HAP-1 (cell line): ENCODE measurements at places on chromosomes 1 and 21.
A peak's percentile ranks its signal among the peaks of the same experiment; 100 is the strongest.

DNA sequence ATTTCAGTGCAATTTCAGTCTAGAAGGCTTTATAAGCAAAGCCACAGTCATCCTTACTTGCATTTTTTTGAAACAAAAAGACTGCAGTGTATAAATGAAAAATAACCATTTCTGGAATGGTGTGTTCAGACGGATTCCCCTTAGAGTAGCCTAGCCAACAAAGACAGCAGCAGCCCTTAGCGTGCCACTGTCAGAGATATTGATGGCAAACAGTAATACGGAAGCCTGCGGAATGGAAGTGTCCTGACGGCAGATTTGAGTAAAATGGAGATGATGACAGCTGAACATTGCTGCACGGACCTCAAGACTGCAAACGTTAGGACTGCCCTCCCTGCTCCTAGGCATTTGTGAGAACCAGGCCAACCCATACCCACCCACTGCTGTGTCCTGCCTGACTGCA, 54.7 kb downstream of the PDE9A start:
- no peak for DNase-seq

- DNase-seq, result peak; percentile 57
These were observed 407 bp downstream of the WNT4 start for GRCh38 chr1:22142315-22143064.

DNA sequence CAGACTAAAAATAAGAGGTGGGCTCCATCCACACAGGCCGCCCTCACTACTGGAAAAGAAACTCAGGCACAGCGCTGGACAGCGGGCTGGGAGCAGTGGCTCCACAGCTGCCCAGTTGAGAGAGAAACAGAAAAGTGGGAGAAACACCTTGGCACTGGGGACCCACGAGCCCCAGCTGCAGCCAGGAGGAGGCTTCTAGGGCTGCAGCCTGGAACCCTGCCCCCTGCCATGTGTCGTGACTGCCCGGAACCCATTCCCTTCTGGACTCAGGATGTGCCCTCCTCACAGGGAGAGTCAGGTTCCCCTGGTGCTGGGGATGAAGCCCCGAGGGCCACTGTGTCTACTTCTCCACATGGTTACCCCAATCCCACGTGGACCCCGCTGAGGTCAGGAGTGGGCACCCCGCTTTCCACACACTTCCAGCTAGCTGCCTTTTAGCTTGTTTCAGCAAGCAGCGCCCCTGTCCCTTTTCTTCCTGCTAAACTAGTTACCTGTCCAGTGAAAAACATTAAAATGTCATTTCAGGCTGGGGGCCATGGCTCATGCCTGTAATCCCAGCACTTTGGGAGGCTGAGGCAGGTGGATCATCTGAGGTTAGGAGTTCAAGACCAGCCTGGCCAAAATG, 35.9 kb downstream of the PARP1 start:
- no peak for DNase-seq

GRCh38 chr1:222347627-222348026, 200.3 kb downstream of the HHIPL2 start:
- no peak for DNase-seq

- no peak for DNase-seq
These were observed 56.0 kb downstream of the LHX9 start for GRCh38 chr1:197973206-197973605.

- DNase-seq, result no peak
These were observed 548 bp downstream of the B3GALT5 start for GRCh38 chr21:39613041-39613934.

- no peak for DNase-seq
These were observed 131.2 kb downstream of the PIK3R3 start for GRCh38 chr1:46001081-46001785.

DNA sequence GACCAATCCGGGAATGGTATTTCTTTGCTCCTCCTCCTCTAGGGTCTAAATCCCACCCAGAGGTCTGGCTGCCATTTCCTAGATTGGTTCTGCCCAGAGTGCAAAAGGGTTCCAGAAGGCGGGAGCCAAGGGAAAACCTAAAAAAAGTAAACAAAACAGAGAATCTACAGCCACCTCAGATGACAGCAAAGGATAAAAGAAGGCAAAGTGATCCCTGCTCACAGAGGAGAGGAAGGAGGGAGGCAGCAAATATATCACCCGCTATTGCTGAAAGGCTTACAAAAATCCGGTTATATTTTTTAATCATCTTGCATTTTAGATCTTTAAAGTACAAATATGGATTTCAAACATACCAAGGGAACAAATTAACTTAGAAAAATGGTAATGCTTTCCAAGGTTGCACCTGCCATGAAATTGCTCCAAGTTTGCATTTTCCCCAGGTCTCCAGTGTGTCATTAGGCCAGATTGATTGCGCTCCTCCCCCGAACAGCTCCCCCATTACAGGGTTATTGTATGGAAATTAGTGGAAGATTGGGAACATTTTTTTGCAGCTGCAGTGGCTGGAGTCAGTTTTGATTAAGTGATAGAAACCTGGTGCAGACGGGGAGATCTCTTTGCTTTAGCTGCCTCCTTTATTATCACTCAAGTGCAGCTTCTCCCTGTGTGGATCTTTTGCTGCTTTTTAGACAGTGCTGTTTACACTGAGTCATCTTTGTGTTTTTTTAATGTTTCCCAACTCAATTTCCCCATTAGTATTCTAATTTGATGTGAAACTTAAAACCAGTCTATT, 280.5 kb upstream of the CAMK1G start:
- DNase-seq, result no peak

- DNase-seq, result no peak
These were observed 166.3 kb downstream of the BARHL2 start for GRCh38 chr1:90550626-90551406.

DNA sequence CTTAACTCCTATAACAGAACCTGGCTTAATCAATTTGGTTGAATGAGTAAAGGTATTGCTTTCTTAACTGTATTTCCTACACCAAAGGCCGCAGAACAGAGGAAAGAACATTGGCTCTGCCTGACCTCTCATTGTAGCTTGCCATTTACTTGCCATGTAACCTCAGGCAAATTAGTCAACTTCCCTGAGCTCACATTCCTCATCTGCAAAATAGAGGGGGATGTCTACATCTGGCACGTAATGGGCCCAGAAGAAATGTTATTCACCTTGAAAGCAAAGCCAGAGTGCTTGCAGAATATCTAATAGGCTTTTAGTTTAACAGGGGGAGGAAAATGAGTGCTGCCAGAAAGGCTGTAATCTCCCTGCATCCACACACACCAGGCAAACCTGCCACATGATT, 44.3 kb downstream of the LAMC2 start:
- DNase-seq, result no peak

DNA sequence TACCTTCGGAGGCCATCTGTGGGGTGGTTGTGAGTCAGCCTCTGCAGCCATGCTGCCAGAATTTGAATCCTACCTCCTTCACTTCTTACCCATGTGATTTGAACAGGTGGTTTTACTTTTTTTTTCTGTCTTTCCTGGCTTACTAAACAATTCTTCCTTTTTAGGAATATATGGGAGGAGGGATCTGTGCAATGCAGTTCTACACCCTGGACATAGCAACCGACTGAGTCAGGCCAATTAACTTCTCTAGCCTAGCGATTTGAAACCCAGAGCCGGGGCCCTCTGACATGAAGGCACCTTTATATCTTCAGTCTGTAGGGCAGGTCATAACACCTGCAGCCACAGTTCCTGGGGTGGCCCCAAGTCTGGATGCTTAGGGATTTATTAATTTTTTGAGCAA, 83.6 kb downstream of the ST6GALNAC3 start:
- DNase-seq, result no peak

DNA sequence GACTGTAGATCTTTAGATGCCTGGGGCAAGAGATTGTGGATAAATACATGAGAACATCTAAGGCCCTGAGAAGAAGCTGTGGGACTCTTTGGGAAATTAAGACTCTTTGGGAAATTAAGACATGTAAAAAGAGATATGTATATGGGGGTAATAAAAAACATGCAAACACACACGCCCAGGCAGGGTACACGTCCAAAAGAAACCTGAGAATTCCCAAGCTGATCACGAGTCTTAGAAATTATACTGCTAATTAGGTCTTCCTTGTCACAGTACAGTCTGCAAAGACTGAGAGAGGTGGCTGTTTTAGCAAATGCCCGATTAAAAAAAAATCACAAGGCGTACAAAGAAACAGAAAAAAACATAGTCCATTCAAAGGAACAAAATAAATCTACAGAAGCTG, 39.3 kb upstream of the ERO1B start:
- DNase-seq, result no peak

DNA sequence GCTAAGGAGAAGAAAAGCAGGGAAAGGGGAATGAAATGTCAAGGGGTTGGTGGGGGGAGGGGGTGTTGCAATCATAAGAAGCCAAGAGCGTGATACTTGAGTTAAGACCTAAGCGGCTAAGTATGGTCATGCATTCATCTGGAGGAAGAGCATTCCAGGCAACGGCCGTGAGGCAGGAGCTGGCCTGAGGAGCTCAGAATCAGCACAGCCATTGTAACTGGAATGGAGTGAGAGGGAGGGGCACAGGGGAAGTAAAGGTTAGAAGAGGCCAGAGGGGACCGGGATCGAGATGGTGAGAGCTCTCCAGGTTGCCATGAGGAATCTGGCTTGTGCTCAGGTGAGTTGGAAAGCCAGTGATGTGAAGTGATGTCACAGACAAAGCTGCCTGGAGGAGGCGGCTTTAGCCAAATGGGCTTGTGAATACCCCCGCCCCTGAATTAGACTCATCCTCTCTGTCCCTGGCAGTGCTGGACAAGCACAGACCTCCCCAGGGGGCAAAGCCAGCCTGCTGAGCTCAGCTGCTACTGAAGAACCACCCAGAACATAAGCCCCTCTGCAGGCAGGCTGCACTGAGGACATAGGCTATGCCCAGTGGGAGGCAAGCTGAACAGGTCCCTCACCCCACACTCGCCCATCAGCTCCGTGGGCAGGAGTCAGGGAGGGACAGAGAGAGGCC, 61.1 kb upstream of the LAPTM5 start:
- no peak for DNase-seq

GRCh38 chr1:181714428-181714827, 231.1 kb downstream of the CACNA1E start:
- DNase-seq, result peak; percentile 3

GRCh38 chr1:12014141-12014991, 4.9 kb upstream of the MIIP start:
- no peak for DNase-seq

GRCh38 chr1:160467576-160467975, 55.5 kb downstream of the SLAMF6 start:
- no peak for DNase-seq

DNA sequence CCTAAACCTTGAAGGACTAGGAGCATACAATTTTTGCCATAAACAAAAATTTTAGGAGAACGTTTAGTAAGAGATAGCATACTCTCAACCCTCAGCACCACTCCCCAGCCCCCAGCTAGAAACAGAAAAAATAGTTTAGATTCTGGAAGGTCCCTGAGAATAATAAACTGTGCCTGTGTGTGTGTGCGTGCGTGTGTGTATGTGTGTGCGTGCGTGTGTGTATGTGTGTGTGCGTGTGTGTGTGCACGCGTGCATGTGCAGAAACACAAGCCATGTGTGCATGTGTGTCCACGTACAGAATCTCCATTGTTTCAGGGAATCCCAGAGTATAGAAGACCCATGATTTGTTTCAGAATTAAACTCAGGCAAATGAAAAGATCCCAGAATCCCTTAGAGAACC, 62.6 kb downstream of the CASQ2 start:
- no peak for DNase-seq

- DNase-seq, result peak; percentile 68
These were observed 21.4 kb downstream of the SEC16B start for GRCh38 chr1:177948336-177948972.

- no peak for DNase-seq
These were observed 15.3 kb upstream of the SSX2IP start for GRCh38 chr1:84705513-84705912.

GRCh38 chr1:226406401-226406881, 1.5 kb downstream of the PARP1 start:
- no peak for DNase-seq

- DNase-seq, result peak; percentile 47
These were observed 5.1 kb downstream of the TNFRSF8 start for GRCh38 chr1:12067900-12068821.

GRCh38 chr1:213759359-213760181, 228.2 kb upstream of the PROX1 start:
- DNase-seq, result no peak

DNA sequence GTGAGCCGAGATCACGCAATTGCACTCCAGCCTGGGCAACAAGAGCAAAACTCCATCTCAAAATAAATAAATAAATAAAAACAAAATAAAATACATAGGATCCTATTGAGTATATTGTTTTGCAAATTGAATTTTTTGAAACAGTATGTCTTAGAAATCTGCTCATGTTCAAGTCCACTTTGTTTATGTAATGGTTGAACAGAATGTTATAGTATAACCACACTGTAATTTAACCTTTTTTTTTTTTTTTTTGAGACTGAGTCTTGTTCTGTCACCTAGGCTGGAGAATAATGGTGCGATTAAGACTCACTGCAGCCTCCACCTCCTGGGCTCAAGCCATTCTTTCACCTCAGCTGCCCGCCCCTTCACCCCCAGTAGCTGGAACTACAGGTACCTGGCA, 31.4 kb downstream of the PARK7 start:
- DNase-seq, result no peak

- DNase-seq, result no peak
These were observed 39.5 kb downstream of the TMEM200B start for GRCh38 chr1:29084196-29084521.

DNA sequence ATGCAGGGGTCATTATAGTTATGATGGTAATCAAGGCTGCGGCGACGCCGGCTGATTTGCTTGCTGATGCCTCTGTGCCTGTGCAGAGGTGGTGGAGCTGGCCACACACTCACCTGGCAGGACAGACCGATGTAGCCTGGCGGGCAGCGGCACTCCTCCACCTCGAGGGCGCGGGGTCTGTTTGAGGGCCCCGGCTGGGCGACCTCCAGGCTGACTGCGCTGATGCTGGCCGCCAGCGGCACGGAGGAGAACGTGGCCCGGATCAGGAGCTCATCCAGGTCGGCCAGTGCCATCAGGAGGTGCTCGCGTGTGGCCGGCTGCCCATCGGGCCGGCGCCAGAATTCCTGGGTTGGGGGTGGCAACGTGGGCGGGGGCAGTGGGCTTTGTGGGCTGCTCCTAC, 52.7 kb downstream of the LDLRAD2 start:
- DNase-seq, result no peak

GRCh38 chr1:103371234-103371633, 154.3 kb upstream of the RNPC3 start:
- DNase-seq, result no peak

DNA sequence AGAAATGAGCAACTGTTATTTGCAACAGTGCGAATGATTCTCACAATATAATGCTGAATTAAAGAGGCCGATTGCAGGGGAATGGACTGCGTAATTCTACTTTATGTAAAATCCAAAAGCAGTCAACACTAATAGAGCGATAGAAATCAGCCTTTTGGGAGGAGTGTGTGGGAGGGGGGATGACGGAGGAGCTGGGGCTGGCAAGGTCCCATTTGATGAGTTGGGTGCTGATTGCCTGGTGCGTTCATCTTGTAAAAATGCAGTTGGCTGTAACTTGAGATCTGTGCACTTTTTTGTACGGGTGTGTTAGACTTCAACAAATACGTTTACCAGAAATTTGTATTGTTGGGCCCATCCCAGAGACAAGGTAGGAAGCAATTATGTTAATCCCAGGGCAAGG, 20.7 kb downstream of the TNFRSF8 start:
- no peak for DNase-seq

GRCh38 chr1:248850124-248850523, 8.8 kb downstream of the ZNF692 start:
- no peak for DNase-seq

- DNase-seq, result peak; percentile 80
These were observed 179.2 kb downstream of the ATG4C start for GRCh38 chr1:62962901-62963776.
